Activated CD4-positive, alpha-beta T cell treated with anti-CD3 and anti-CD28 coated beads for 48 hours (primary cell): ENCODE measurements at places on chromosomes 3 and 15.

DNA sequence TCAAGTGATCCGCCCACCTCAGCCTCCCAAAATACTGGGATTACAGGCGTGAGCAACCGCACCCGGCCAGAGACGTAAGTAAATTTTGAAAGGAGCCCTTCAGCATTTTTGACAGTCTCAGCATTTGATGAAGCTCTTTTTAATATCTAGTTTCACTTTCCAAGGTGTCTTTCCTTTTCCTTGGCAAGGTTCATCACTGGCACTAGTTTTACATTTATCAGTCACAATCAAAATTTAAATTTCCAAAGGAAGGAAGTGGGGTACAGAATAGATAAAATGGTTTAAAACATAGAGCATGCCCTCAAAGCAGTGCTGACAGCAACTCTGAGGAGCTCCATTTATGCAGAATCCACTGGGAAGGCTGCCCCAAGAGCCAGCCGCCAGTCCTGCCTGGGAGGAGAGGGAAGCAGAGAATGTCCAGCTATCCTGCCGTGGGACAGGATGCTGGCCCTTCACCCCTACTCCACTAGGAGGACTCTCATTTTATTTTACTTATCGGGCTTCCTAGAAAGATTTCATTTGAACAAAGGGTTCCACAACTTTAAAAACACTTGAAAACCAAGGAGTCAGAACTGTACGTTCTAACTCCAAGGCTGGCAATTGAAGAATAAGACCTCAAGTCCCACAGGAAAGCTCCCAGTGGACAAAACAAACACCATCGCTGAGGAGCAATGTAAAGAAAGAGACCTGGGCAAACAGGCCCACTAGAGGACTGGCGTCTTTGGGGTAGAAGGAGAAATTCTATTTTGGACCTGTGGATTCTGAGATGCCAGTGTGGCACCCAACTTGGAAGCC is 9.9 kb downstream of the SFMBT1 start:
- DNase-seq, result no peak

DNA sequence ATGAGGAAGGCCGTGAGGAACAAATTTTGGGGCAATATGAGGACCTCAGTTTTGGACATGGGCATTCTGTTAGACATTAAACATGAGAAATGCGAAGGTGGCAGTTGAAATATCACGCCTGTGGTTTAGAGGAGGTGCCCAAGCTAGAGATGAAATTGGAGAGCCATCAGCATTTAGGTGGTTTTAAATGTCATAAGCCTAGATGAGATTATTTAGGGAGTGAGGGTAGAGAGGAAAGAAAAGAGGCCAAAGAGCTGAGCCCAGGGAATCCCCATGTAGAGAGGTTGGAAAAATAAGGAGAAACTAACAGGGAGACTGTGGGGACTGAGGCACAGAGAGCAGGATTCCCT is 14.9 kb downstream of the RTP1 start:
- no peak for DNase-seq

GRCh38 chr3:194346035-194346434 is 5.1 kb downstream of the CPN2 start:
- no peak for DNase-seq

DNA sequence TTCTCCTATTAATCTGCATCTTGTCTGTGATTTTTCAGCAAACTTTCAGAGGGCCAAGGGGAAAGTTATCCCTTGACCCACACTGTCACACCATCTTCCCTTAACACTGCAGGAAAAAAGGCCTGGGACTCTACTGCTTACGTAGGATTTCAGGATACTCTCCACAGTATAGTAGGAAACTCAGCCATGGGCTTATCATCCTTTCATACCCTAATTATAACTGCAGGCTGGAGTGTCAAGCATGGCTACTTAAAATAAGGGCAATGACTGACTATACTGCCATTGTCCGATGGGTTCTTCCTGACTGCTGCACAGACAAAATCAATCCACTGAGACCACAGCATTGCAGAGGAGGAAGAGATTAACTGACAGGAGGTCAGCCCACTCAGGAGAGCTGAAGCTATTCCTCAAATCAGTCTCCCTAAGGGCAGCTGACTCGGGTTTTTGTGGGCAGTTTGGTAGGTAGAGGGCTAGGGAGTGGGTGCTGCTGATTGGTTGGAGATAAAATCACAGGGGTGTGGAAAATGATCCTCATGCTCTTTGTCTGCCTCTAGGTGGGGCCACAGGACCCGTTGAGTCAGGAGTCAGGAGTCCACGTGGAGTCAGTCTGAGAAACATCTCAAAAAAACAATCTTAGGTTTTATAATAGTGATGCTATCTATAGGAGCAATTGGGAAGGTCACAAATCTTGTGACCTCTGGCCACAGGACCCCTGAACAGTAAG is 118.2 kb upstream of the STRIT1 start:
- DNase-seq, result peak; percentile 11

GRCh38 chr3:148381051-148381450 is 316.7 kb upstream of the AGTR1 start:
- DNase-seq, result no peak

DNA sequence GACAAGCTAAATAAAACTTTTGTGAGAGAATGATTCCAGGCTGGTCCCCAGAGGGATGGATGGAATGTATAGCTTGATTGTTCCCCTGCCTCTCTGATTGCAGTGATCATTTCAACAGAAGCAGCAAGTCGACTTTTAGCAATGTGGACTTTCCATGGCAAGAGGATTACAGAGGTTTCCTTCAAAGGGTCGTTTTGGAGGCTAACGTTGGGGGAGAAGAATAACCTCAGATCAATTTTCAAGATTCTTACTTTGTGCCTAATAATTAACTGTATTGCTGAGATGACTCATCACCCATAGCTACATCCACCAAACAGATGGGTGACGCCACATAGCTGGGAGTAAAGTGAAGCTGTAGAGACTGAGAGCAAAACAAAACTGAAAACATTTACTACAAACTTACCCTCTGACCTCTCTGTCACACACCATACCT is 79.9 kb downstream of the GTPBP8 start:
- no peak for DNase-seq
